ENCODE measurements at places on chromosomes 7 and 10. TPM values are rescaled to one million over a fixed set of nuclear protein-coding genes. Genes with fewer than 3 reads are reported as not detected.

Gene TMEM26
- not detected for total RNA-seq

Gene GNGT1
- total RNA-seq, result not detected

Gene YAE1
- 5.0 TPM for total RNA-seq

Gene CRHR2
- total RNA-seq, result not detected

Gene ANKRD22
- not detected for total RNA-seq

Gene OR2A5
- total RNA-seq, result not detected

Gene PTPRE
- total RNA-seq, result 55.1 TPM

Gene PROSER2
- 1.1 TPM for total RNA-seq

Gene PLEKHS1
- 0.08 TPM for total RNA-seq

Gene TDRD1
- total RNA-seq, result not detected

Gene EIF3B
- 167 TPM for total RNA-seq

Gene PSPH
- total RNA-seq, result 1.2 TPM

Gene RP9
- 20.3 TPM for total RNA-seq

Gene PALD1
- 0.44 TPM for total RNA-seq

Gene MINDY4
- total RNA-seq, result 0.60 TPM

Gene CALML3
- total RNA-seq, result not detected

Gene SUN3
- not detected for total RNA-seq

Gene PLXNA4
- 0.85 TPM for total RNA-seq

Gene VSTM4
- 0.05 TPM for total RNA-seq

Gene LFNG
- total RNA-seq, result 99.8 TPM

Gene PAPSS2
- not detected for total RNA-seq

Gene DDX56
- total RNA-seq, result 127 TPM

Gene SCIN
- total RNA-seq, result 0.08 TPM

Gene UNCX
- total RNA-seq, result not detected

Gene ZKSCAN1
- 45.0 TPM for total RNA-seq

Gene ANXA8
- total RNA-seq, result not detected

Gene CCDC172
- not detected for total RNA-seq

Gene GPRIN2
- not detected for total RNA-seq

Gene JCAD
- not detected for total RNA-seq

Gene MYL10
- total RNA-seq, result not detected
